ENCODE measurements at places on chromosomes 2 and 18.

DNA sequence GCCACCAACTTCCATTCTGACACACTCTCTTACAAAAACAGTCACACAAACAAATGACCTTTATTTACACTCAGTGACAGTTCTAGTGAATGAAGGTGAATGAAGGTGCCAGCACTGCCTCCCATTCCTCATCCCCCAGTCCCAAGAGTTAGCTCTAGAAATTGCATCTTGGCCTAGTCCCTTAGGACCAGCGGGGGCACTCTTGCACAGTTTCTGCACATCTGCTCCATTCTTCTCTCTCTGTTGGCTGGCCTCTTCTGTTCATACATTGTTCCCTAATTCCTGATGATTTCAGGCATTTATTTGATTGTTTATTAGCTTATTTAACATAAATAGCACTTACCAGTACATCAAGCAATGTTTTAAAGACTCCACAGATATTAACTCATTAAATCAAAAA is 30.9 kb downstream of the GAREM1 start:
- DNase-seq, result no peak

- DNase-seq, result no peak
Observed at GRCh38 chr2:161417438-161418274, 1.6 kb downstream of the TBR1 start.

- DNase-seq, result no peak
Observed at GRCh38 chr2:218927876-218928275, 31.6 kb upstream of the CDK5R2 start.

DNA sequence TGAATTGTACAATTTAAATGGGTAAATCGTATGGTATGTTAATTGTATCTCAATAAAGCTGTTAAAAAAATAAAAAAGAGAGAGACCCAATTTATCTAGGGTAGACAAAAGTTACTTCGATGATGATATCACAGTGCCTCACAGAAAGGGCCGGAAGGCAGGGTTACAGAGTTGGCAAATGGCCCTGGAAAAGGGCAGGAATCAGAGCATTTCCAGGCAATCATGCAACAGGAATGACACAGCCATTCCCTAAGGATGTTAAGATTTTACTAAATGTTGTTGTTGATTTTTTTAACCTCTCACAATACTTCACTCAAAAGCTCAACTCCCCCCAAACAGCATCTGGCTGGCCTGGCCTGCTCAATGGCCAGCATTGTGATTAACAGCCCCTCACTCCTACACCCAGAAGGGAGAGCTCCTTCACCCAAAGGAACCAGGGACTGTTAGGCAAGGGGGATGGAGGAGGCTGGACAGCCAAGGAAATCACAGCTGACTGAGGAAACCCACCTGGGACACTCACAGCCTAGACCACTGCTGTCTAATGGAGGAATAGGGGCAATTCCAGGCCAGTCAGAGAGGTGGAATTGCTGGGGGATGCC is 7.7 kb upstream of the SP100 start:
- no peak for DNase-seq

- DNase-seq, result no peak
Observed at GRCh38 chr2:26460613-26461031, 17.3 kb downstream of the OTOF start.

- DNase-seq, result no peak
Observed at GRCh38 chr2:217834744-217835513, 167.9 kb downstream of the TNS1 start.

- no peak for DNase-seq
Observed at GRCh38 chr2:221289389-221289788, 282.7 kb downstream of the EPHA4 start.

GRCh38 chr2:232688201-232688600 is 8.9 kb upstream of the GIGYF2 start:
- DNase-seq, result no peak

GRCh38 chr18:10430677-10431076 is 23.8 kb upstream of the APCDD1 start:
- no peak for DNase-seq

- no peak for DNase-seq
Observed at GRCh38 chr18:4906856-4907255, 290.2 kb downstream of the AKAIN1 start.

DNA sequence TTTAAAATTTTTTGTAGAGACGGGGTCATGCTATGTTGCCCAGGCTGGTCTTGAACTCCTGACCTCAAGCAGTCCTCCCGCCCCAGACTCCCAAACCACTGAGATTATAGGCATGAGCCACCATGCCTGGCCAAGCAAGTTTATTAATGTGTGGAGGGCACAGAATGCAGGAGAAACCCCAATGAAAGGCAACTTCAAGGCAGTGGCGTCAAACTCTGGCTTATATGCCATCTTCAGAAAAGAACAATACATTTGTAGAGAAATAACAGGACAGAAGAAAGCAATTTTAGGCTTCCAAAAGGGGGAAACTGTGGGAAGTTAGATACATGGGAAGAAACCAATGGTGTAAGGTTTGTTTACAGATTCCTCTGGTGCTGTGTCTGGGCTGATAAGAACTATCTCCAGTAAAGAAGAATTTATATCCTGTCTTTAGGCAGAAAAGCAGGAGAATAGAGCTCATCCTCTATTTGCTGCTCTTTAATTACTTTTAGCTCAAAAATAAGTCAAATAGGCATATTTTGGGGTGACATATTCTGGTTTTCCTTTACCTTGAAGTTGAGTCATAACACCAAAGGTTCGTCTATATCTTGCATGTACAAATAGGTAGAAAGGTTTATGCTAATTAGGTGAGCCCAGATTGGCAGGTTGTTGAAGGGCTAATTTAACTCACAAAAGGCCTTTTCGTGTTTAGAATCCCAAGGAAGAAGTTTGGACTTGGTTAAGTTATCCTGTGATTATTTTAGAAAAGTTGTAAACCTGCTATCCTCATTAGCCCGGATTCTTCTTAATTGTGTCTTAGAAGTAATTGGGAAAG is 26.0 kb upstream of the TMEM214 start:
- DNase-seq, result no peak

DNA sequence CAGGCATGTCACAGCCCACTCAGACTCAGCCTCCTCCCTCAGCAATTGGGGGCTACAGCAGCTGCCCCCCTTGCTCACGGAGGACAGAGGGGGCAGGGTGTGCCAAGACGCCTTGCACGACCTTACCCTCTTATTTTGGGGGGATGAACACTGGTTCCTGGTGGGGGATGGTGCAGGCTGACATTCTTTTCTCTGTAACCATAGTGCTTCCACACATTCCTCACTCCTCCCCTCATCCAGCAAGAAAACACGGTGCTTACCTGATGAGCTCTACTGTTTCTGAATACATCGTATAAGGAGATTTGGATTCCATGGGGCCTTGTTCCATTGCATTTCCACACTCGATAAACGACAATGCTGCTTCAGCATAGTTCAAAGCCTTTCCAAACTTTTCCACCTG is 75.4 kb upstream of the REV1 start:
- DNase-seq, result no peak

DNA sequence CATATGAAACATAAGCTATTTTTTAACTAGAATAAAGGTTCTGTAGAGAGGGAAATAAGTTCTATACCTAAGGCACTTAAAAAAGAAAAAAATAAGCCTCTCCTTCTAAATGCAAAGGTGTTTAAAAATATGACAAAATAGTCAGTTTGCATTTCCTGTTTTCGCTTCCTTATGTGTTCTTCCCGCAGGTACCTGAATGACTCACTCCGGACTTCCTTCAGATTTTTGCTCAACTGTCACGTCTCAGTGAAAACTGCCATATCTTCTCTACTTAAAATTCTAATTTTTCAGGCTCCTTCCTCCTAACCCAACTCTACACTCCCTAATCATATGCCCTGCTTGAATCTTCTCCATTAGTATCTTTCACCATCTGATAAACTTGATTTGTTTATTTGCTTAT is 1333.1 kb downstream of the LRP1B start:
- DNase-seq, result no peak

- no peak for DNase-seq
Observed at GRCh38 chr2:84912984-84913383, 7.5 kb downstream of the TMSB10 start.

- no peak for DNase-seq
Observed at GRCh38 chr2:104523921-104524320, 330.0 kb upstream of the POU3F3 start.

DNA sequence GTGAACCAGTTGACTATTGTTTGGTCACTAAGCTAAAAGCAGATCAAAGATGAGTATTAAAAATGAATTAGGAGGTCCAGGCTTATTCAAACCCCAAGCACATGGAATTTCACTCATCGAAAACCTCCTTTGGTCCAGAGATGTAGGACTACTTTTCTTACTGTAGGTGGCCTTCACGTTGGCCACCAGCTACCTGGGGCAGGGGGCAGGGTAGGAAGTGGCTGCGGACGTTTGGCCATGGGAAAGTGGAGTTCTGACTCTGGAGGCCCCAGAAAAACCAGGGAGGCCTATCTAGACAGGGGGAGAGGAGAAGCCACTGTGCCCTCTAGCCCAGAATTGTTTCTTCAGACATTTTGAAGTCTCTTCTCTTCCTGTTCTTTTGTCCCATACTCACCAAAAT is 31.8 kb upstream of the CABLES1 start:
- DNase-seq, result no peak

DNA sequence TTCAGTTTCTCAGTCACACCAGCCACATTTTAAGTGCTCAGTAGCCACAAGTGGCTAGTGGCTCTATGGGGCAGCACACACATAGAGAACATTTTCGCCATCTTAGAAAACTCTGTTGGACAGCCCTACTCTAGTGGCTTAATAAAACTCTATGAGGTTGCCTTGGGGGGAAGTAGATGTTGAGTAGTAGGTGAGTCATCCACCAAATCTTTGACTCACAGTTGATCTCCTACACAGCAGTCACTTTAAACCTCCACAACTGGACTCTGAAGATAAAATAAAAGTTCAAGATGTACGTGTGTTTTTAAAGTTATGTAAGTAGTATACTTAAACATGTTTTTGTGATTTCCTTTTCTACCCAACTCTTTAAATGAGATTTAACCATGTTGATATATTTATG is 379.0 kb downstream of the SETBP1 start:
- DNase-seq, result no peak

GRCh38 chr2:59572227-59572626 is 981.2 kb downstream of the BCL11A start:
- no peak for DNase-seq

DNA sequence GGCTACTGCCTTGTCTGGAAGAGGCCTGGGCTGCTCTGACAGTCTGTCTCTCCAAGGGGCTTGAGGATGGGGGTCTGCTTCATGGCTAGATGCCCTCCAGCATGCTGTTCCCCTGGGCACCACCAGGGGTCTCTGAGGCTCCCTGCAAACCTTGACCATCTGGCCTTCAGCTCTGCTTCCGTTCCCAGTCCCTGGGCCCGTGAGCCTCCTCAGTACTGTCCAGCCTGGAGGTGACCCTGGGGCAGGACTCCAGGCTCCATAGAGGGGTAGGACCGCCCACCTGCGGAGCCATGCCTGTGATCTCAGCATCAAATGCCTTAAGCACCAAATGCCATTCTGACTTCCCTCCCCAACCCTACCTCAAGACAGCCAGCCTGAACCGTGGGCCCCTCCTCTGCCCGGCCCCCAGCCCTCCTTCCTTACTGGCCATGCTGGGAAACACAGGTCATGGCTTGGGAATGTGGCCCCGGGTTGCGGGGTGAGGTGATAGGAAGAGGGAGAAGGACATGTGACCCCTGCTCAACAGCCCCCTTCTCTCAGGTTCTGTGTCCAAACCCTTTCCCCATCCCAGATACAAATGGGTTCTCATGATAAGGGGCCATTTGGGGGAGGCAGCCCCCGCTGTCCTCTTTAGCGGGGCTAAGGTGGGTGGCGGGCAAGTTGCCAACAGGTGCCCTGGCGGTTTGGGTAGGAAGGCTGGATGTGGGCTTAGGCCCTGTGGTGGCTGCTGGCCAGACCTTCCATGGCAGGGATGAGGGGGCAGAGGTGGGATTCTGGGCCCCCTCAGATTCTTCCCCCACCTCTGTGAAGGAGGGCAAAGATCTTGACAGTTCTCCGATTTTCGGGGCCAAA is 25.0 kb downstream of the SPEG start:
- DNase-seq, result peak; percentile 71

GRCh38 chr18:57220480-57220879 is 73.6 kb downstream of the BOD1L2 start:
- no peak for DNase-seq

GRCh38 chr18:6521803-6522418 is 107.2 kb upstream of the L3MBTL4 start:
- DNase-seq, result peak; percentile 49

DNA sequence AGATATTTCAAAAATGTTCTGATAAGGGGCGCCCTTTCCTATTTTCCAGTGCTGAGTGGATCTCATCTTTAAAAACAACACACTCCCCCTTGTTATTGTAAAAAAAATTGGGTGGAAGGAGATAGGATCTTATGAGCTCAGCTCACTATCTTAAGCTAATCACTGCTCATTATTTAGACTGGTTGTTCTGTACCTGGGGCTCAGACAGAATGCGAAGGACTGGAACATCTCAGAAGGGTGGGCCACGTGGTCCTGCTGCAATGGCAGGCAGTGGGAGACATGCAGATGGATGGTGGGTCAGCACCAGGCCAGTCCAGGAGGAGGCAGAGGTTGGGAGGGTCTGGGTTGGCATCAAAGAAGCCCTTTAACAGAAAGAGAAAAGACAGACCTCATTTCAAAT is 48.3 kb upstream of the GPR155 start:
- no peak for DNase-seq

- DNase-seq, result no peak
Observed at GRCh38 chr18:79870301-79871025, 72.7 kb downstream of the KCNG2 start.

- no peak for DNase-seq
Observed at GRCh38 chr2:182610231-182610630, 105.8 kb upstream of the DNAJC10 start.

DNA sequence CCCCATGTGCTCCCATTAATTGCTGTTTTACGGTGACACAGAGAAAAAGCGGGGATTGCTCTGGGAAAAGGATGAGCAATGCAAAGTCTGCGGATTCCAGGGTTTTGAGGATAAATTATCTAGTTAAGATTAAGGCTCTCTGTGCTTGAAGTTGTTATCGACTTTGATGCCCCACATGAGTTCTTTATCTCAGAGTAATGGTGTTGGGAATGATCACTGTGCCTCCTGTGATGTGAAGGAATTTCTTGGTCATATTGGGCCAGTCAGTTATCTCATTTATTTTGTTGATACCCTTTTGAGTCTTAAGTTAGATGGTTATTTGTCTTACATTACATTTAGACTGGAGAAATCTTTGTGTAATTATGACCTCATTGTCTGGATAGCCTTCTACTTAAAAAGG is 184.6 kb upstream of the MEX3C start:
- no peak for DNase-seq

GRCh38 chr2:104853534-104854497 is at the start of gene POU3F3:
POU3F3 (plus strand) TSS chr2:104854115; CDS start chr2:104855511, 1,396 bp downstream.
- DNase-seq, result peak; percentile 71

GRCh38 chr2:241836292-241836691 is 22.4 kb downstream of the PDCD1 start:
- no peak for DNase-seq

- no peak for DNase-seq
Observed at GRCh38 chr2:189676471-189676870, 2.0 kb downstream of the ANKAR start.

DNA sequence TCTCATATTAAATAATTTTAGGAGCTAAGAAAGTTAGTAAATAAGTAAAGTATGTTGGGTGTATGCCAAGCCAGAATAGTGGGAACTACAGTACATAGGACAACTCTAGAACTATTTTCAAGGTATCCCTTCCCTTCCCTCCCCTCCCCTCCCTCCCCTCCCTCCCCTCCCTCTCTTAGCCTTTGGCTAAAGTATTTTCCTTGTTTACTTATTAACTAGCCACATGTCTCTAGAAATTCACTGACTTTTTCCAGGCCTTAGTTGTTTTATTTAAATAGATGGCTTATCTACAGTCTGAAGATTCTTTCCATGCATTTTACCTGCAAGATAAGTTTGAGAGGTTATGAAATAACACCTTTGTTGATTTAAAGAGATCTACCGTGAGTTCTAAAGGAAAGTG is 402.1 kb downstream of the PARD3B start:
- DNase-seq, result no peak

Data from stimulated activated CD8-positive, alpha-beta memory T cell treated with anti-CD3 and anti-CD28 coated beads, Interleukin-4, amount 100 ng/mL, for 48 hours (primary cell).